ENCODE measurements at places on chromosomes 5 and 9.

GRCh38 chr5:100792781-100793180 is 110.3 kb downstream of the ST8SIA4 start:
- no peak for DNase-seq

DNA sequence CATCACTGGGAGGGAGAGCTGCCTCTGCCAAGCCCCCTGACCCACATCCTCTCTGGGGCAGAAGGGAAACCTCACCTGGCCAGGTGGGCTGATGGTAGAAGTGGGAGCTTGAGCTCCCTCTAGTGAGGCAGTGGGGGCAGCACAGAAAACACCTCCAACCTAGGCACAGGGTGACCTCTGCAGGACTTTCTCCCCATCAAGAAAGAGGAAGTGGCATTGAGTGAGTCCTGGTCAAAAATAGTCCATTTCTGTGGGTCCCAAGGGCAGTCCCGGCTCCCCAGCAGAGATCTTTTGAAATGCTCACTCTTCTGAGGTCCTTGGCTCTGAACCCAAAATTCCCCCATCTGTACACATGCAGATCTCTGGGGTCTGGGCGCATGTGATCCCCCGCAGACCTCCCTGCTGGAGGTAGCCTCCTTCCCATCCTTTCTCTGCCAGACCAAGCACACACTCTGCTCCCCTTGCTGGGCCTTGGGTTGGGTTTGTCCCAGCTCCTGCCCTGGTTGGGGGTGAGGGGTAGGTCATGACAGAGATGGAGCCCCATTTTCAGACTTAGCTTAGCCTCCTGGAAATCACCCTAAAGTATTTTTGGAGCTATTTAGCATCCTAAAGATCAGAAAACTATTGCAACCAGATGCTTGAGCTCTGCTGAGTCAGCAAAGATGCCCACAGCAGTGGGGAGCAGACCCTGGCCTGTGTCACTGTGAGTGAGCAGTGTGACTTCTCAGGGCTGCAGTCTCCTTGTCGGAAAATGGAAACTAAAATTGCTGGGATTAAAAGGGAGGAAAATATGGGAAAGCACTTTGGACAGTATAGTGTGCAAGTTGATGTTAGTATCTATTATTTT is 41.6 kb upstream of the LCP2 start:
- DNase-seq, result peak; percentile 67

DNA sequence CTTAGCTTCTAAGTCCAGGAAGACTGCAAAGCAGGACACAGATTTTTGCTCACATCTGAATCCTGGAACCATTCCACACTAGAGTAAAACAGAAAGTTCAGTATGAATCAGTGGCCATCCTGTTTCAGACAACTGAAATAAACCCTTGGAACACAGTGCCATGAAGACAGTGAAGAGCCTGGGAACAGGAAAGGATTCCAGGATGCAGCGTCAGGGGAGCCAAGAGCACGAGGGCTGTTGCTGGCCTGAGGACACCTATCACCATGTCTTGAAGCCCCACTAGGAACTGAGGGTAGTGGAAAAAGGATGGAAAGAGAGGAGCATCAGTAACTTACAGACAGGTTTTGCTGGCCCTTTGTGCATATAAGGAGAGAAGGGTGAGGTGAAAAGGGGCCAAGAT is 115.3 kb upstream of the FSTL4 start:
- no peak for DNase-seq

DNA sequence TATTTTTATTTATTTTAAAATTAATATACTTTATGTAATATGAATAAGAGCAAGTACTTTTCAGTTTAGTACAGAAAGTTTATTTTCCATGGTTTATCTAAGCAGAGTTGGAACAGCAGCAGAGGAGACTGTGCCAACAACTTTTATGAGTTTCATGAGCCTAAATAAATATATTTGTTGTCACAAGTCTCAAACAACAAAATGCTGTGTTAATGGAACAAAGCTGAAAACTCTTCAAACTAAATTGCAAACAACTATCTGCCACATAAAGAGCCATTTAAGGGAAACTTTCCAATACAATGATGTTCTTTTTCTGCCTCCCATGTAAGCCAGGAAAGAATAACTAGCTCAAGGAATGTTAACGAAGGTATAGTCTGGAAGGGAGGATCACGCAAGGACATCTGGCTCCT is 96.1 kb downstream of the FBN2 start:
- DNase-seq, result no peak

DNA sequence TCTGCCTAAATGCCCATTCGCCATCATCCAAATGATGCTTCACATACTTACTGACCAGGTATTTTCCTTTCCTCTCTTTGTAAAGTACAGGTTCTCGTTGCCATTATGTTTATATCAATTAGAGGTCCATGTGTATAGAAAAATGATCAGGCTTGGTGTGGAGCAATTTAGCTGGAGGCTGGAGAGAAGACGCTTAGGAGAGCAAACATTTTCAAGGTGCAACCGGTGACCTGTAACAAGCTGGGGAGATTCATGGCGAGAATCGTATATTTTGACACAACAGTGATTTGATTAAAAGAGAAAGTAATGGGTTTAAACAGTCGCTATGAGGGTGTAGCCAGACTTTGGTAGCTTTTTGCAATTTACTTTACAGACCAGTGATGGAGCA is 170.9 kb upstream of the TBCA start:
- DNase-seq, result no peak

DNA sequence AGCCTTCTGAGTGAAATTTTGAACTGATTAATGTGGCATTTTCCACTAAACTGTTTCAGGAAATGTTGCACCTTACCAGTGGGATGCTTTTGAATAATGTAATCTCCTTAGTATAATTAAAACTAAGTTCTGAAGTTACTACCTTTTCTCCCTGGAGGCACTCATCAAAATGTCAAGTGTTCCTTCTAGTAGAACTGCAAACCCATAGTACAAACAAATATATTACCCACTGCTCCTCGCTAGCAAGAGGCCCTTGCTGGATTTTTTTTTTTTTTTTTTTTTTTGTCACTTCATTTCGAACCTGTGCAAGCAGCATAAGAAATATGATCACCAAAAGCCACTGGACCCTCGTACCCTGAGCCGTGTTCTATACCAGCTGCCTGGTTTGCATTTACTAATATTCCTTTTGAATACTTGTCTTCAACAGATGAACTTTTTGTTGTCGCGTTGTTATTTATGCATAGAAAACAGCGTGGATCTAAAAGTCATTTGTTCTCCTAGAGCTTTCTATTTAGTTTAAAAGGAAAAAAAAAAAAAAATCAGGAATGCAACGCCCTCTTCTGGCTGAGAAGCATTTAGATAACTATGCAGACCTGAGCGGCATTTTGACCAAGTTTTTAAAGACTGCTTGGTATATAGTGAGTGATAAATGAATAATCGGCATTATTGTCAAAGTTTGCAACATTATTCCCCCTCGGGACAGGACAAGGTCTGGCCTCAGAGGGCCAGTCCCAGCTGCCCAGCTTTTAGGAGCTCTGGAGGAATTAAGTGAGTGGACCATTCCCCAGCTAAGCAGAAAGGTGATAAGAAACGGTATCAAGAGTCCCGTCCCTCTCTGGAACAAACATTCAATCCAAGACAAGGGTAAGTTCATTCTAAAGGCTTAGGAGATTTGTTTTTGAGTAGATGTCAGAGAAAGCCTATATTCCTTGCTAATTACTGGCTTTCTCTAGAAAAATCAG is 162.5 kb upstream of the KIF2A start:
- no peak for DNase-seq

DNA sequence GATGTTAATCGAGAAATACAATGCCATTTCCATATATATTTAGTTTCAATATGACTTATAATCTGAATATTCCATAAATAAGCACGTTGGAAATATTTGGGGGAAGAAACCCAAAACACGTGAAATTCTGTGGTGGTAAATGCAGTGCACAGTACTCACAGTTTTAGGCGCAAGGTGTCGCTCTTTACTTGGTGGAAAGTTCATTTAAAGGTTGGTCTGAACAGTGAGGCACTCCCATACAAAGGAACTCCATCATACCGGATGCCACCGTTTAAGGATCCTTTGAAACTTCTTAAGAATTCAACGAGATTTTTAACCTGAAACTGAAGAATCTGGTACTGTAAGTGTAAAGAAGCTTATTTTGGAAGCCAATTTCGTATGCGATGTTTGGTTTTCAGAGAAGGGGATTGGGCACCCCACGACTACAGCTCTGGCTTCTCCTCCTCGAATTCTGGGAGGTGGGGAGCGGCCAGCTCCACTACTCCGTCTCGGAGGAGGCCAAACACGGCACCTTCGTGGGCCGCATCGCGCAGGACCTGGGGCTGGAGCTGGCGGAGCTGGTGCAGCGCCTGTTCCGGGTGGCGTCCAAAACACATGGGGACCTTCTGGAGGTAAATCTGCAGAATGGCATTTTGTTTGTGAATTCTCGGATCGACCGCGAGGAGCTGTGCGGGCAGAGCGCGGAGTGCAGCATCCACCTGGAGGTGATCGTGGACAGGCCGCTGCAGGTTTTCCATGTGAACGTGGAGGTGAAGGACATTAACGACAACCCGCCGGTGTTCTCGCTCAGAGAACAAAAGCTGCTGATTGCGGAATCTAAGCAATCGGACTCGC is at the start of gene PCDHA11:
PCDHA11 (plus strand) TSS at position 237 of the 834 bp plus-strand sequence; CDS start at position 384, 147 bp downstream.
- DNase-seq, result no peak

GRCh38 chr5:122870219-122870856 is 24.9 kb downstream of the SNX24 start:
- no peak for DNase-seq

GRCh38 chr5:119410448-119411159 is 41.7 kb upstream of the HSD17B4 start:
- DNase-seq, result no peak

DNA sequence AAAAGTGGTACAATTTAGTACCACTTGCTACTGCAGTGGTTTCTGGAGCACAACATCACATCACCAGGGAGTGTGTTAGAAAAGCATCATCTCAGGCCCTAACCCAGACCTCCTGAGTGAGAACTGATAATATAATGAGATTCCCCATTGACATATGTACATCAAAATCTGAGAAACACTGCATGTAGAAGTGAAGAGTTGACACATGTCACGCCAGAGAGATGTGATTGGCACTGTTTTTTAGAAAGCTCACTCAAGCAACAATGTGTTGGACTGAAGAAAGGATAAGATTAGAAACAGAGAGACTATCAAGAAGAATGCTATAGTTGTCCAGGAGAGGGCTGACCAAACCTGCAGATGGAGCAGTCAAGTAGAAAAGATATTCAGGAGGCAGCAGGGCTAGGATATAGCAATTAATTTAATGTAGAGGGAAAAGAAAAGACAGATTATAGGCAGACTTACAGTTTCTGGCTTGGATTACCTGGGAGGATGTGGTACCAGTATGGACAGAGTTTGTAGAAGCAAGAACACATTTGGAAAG is 324.4 kb upstream of the ADAMTSL1 start:
- no peak for DNase-seq

GRCh38 chr9:133614056-133614455 is 4.9 kb upstream of the FAM163B start:
- DNase-seq, result no peak

GRCh38 chr9:129436751-129437625 is 183.9 kb downstream of the C9orf50 start:
- DNase-seq, result peak; percentile 38

DNA sequence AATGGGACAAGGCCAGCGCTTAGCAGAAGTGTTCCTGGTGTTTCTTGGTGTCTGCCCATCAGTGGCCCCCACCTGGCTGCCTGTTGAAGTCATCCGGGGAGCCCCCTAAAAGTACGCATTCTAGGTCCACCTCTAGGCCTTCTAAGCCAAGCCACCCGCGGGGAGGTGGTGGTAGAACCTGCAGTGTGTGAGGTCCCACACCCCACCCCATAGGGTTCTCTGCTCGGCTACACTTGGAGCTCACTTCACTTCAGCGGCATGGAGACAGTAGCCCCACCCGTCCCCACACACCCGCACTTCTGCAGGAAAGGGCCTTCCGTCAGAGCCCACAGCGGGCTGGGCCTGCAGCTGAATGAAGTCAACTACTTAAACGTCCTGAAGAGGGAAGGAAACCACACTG is 29.6 kb upstream of the FCN2 start:
- DNase-seq, result no peak

DNA sequence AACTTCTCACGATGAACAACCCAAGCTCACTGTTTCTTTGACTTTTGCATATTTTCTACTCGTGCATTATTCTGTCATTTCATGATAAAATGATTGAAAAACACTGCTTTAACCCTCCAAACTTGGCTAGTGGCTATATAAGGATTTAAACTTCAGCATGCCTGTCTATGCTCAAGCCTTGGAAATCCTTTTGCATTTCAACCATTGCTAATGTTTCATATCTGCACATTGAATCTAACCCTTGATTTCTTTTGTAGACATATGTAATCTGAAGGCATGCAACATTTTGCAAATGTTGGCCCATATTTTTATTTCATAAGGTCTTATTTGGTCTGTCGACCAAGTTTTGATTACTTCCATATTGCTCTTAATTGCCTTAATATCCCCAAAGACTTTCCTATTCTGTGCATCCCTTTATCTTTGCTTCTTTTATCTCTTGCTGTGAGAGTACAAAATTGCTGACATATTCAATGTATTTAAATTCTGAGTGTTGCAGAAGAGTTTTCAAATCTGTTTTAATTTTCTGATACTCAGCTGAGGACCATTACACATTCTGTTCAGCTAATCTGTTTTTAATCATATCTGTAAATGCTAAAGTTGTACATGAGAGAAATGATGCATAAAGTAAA is 403.7 kb upstream of the ZNF608 start:
- no peak for DNase-seq

DNA sequence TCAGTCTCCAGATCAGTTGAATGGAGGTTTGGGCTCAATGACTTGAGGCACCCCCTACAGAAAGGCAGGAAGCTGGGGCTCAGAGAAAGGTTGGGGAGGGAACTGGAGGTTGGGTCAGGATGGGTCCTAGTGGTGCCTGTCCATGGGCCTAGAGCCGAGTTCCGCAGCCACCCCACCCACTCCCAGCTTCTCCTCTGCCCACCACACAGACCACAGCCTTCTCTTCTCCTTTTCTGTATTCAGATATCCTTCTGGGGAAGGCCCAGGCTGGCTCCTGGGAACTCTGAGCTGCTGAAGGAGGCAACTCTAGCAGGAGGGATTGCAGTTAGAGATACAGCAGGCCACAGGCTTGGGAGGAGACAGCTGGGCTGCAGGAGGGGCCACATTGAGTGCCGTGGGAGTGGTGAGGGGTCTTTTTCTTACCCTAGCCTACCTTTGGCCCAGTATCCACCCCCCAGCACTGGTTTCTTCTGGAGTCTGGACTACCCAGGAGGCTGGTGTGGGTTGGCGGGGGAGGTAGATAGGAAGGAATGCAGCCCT is 15.4 kb upstream of the PTGS1 start:
- no peak for DNase-seq

GRCh38 chr5:95081982-95082381 is 202.9 kb downstream of the MCTP1 start:
- no peak for DNase-seq

Measured in activated naive CD4-positive, alpha-beta T cell treated with Interleukin-2 at 50 U/mL for 16 hours (primary cell).